H1 (cell line): ENCODE measurements at places on chromosomes 2 and 18. TPM values are rescaled to one million over a fixed set of nuclear protein-coding genes. Genes with fewer than 3 reads are reported as not detected.
A peak's percentile ranks its signal among the peaks of the same experiment; 100 is the strongest.

The CAPN14 gene
- 0.07 and 0.08 TPM in 2 replicates for total RNA-seq

The GALNT14 gene
- total RNA-seq = 10.3 and 13.7 TPM in 2 replicates

The RUFY4 gene
- total RNA-seq = 0.32 TPM in 1 of 2 replicates, not detected in the other

The SERPINB10 gene
- total RNA-seq = not detected in 2 replicates

The VAMP8 gene
- total RNA-seq = 34.4 and 38.1 TPM in 2 replicates

The MYOM1 gene
- 0.32 and 0.78 TPM in 2 replicates for total RNA-seq

DNA sequence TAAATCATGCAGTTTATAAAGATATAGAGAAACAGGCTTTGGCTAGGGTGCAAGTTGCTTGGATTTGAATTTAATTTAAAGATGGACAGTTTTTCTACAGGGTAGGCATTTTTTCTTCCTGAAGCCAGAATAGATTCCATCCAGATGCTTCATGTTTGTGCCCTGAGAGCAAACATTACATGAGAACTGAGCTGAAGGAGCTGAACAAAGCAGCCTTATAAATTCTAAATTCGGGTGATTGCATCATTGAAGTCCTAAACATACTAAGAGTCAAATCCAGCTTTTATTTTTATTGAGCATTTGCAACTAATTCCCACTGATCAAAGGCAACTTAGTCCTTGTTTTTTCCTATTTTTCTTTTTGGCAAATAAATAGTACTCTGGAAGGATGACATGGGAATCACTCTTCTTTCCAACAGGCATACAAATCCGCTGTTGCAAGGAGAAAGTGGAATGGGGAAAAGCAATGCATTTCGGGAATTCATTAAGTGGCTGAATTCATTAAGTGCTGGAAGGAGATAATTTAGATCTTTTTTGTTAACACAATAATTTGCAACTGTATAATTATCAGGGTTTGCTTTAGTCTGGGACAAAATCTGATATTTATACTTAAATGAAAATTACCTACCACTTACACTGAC lies 828.0 kb downstream of the SLC4A3 start:
- H3K4me3 ChIP-seq = no peak overlapping the region
- H3K4me1 ChIP-seq = no peaks in the 10 kb centered on the region
- no peak overlapping the region for H3K27ac ChIP-seq

- H3K27me3 ChIP-seq = no peaks in the 10 kb centered on the region
- H3K4me1 ChIP-seq = peaks cover under 1% of the 10 kb centered on the region
- no peaks in the 10 kb centered on the region for H3K36me3 ChIP-seq
- no peak for DNase-seq
These were observed 25.0 kb upstream of the TMBIM1 start for GRCh38 chr2:218317303-218317630.

GRCh38 chr2:36238106-36238505 lies 117.5 kb upstream of the CRIM1 start:
- no peaks in the 10 kb centered on the region for H3K27me3 ChIP-seq
- H3K4me1 ChIP-seq = no peaks in the 10 kb centered on the region
- DNase-seq = no peak
- no peaks in the 10 kb centered on the region for H3K36me3 ChIP-seq

DNA sequence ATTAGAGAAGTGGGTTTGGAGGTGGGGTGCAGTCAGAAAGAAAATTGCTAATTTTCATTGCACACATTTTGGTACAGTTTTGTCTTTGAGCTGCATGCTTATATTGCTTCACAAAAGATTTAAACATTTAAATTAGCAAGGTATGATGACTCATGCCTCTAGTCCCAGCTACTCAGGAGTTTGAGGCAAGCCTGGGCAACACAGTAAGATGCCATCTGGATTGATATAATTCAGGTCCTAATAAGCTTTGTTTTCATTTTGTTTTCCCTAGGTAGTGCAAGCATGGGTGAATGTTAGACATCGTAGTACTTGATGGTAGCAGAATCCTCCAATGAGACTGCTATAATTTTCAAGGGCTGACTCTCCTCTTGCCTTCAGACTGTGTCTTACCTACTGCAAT lies 396.7 kb upstream of the RGPD4 start:
- H3K4me1 ChIP-seq = no peaks in the 10 kb centered on the region
- no peaks in the 10 kb centered on the region for H3K36me3 ChIP-seq
- H3K27me3 ChIP-seq = no peaks in the 10 kb centered on the region
- H3K27ac ChIP-seq = no peak overlapping the region
- H3K4me3 ChIP-seq = no peak overlapping the region

GRCh38 chr2:168075446-168075845 lies 171.9 kb downstream of the STK39 start:
- no peaks in the 10 kb centered on the region for H3K4me1 ChIP-seq
- no peak for DNase-seq
- H3K36me3 ChIP-seq = no peaks in the 10 kb centered on the region

DNA sequence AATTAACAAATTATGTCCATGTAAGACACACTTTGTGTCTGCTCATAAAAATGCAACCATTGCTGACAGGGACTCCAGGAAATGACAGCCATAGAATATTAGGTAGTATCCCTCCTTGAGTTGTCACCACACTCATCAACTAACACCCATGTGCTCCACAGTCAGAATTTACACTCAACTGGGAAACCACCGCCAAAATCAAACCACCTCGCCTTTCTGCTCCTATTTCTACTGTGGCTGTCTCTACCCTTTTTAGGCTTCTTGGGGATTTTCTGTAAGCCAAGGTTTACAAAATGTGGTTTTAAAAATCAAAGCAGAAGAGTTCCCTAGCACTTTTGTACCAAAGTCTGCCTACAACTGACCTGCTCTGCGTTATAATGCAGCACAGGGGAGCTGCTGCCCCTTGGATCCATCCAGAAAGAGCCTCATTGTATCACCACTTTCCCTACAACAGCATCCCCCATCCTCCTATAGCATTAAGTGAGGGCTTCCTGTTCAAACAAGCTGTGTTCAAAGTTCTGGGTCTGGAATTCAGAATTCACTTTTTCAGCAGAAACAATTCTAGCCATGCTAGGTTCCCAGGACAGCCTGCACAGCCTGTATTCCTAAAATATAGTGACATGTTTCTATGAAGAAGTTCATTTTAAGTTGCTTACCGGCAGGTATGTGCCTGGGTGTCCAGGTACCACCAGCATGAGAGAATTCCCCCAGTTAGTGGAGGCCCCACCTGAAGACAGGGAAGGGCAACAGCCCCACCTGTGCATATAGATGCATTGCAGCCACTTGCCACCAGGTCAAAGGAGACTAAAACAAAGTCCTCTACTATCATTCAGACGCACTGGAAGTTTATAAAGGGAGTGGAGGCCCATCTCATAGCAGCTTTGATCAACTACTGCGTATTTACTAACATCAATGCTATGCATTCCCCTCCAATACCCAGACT lies 104.3 kb downstream of the MYO5B start:
- peaks cover 9% of the 10 kb centered on the region for H3K4me1 ChIP-seq
- DNase-seq = no peak
- no peaks in the 10 kb centered on the region for H3K27me3 ChIP-seq
- H3K27ac ChIP-seq = no peak overlapping the region

GRCh38 chr2:28821295-28821958 lies 10.8 kb downstream of the SPDYA start:
- H3K27me3 ChIP-seq = no peaks in the 10 kb centered on the region
- no peak overlapping the region for H3K4me3 ChIP-seq
- H3K27ac ChIP-seq = no peak overlapping the region
- DNase-seq = peak; percentile 80
- H3K4me1 ChIP-seq = no peaks in the 10 kb centered on the region
- H3K36me3 ChIP-seq = no peaks in the 10 kb centered on the region

DNA sequence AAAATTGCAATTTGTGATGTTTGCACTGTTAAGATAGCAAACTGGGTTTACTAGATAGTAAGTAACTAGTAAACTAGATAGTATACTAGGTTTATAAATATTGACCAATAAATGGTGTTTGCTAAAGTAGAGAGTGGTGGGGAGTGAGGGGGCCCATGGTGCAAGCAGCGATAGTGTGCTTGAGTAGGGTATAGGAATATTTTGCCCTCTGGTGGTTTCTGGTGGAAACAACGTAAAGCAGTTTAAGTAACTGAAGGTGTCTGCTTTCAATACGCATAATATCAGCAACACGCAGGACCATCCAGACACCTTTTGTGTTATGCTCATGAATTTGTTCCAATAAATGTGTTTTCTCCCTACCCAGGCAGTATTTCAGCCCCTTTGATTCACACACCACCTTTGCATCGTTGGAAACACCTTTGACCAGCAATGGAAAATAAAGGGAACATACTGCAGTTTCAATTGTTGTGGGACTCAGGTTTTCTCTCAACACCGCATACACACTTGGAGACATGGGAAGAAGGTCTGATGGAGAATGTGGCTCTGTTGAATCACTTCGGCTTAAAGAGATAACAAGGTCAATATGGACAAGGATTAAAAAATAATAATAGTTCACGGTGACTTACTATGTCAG lies 16.7 kb upstream of the STAT1 start:
- H3K4me3 ChIP-seq = no peak overlapping the region
- peaks cover 3% of the 10 kb centered on the region; the same call in 1 of the 2 replicates for H3K4me1 ChIP-seq
- H3K36me3 ChIP-seq = no peaks in the 10 kb centered on the region
- H3K27ac ChIP-seq = no peak overlapping the region
- DNase-seq = no peak

GRCh38 chr18:4453874-4454536 lies 1.1 kb downstream of the DLGAP1 start:
- no peaks in the 10 kb centered on the region for H3K27me3 ChIP-seq
- no peaks in the 10 kb centered on the region for H3K36me3 ChIP-seq
- peak overlapping the region; percentile 86 for H3K4me3 ChIP-seq
- no peak overlapping the region for H3K27ac ChIP-seq
- no peak for DNase-seq

GRCh38 chr2:216920143-216920876 lies 60.4 kb upstream of the TNP1 start:
- no peaks in the 10 kb centered on the region for H3K4me1 ChIP-seq
- no peak overlapping the region for H3K27ac ChIP-seq
- H3K4me3 ChIP-seq = no peak overlapping the region
- H3K36me3 ChIP-seq = no peaks in the 10 kb centered on the region
- no peak for DNase-seq

GRCh38 chr2:25177211-25177611 lies 8.8 kb upstream of the POMC start:
- no peaks in the 10 kb centered on the region for H3K36me3 ChIP-seq
- peaks cover 4% of the 10 kb centered on the region; the same call in 1 of the 2 replicates for H3K4me1 ChIP-seq
- no peak overlapping the region for H3K27ac ChIP-seq
- H3K27me3 ChIP-seq = no peaks in the 10 kb centered on the region
- no peak overlapping the region for H3K4me3 ChIP-seq
- no peak for DNase-seq

DNA sequence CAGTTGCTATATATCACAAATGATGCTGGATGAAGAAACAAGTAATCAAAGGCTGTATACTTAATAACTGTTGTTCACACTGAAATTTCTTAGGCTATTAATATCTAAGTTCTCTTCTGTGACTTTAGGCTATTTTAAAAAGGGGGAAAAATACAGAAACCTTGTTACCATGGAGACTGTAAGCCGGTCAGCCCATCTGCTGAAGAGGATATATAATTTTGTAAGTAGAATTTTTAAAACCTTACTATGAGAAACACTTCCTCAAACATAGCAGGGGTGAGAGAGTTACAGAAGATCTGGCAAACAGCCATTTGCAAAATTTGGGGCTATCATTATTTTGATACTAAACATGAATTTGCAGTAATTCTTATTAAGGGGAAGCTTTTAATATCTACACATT lies 27.8 kb downstream of the CACNB4 start:
- DNase-seq = no peak
- no peak overlapping the region for H3K27ac ChIP-seq
- H3K4me3 ChIP-seq = no peak overlapping the region
- H3K36me3 ChIP-seq = no peaks in the 10 kb centered on the region
- H3K27me3 ChIP-seq = no peaks in the 10 kb centered on the region

GRCh38 chr2:232455426-232456255 lies at the start of gene ALPI:
ALPI (plus strand) TSS chr2:232456153; CDS start chr2:232456200, 47 bp downstream.
- H3K4me3 ChIP-seq = no peak within 1 kb of the TSS
- no peak for DNase-seq
- no peaks in the 10 kb centered on the region for H3K4me1 ChIP-seq
- H3K27me3 ChIP-seq = no peaks in the 10 kb centered on the region
- no peaks in the 10 kb centered on the region for H3K36me3 ChIP-seq

GRCh38 chr18:8660316-8660715 lies 45.0 kb upstream of the MTCL1 start:
- H3K27me3 ChIP-seq = no peaks in the 10 kb centered on the region
- no peak for DNase-seq
- H3K27ac ChIP-seq = no peak overlapping the region
- no peaks in the 10 kb centered on the region for H3K36me3 ChIP-seq

DNA sequence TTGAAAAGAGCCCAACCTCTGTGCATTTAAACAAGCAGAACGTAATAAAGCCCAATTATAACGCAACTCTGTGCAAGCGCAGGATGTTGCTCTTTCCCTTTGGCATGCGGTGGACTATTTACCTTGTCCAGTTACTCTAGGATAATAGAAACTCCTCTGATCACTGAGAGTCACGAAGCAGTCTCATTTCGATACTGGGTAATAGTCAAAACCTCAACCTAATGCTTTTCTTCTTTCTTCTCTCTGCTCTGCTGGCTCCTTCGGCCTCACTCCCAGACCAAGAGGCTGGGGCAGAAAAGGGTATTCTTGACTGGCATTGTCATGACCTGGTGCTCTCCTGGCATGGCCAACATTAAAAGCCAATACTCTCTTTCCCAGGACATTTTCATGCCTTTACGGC lies 89.7 kb upstream of the GCFC2 start:
- no peak overlapping the region for H3K4me3 ChIP-seq
- no peak overlapping the region for H3K27ac ChIP-seq
- no peaks in the 10 kb centered on the region for H3K36me3 ChIP-seq
- H3K27me3 ChIP-seq = no peaks in the 10 kb centered on the region
- DNase-seq = no peak

GRCh38 chr2:31166925-31167324 lies 28.7 kb upstream of the GALNT14 start:
- H3K36me3 ChIP-seq = no peaks in the 10 kb centered on the region
- DNase-seq = no peak
- no peaks in the 10 kb centered on the region for H3K4me1 ChIP-seq
- no peak overlapping the region for H3K4me3 ChIP-seq

DNA sequence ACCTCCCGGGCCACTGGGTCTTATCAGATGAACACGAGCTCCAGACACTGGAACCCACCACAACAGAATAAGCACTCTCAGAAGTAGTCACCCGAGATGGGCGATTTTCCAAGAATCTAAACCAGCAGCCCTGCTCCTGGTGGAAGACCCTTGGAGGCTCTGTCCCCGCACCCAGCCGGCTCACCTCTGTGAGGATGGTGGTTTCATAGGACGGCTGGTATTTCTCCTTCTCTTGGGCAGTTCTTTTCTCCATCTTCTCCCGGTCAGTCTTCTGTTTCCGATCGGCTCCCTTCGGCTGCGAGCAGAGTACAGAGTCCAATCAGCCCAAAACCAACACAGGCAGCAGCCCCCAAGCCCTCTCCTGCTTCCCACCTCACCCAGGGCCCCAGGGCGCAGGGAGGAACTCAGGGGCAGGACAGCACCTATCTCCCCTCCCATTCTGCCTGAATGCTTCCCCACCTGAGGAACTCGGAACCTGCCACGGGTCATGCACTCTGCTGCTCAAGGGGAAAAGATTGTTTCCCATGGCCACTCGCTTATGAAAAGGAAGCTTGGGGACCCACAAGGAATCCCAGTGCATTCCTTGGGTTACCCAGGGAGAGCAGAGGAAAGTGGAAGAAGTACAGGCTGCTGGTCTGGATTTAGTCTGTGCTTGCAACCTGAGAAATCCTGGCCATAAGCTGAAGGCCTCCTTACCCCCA lies 42.7 kb downstream of the TFCP2L1 start:
- H3K27me3 ChIP-seq = no peaks in the 10 kb centered on the region
- no peaks in the 10 kb centered on the region for H3K4me1 ChIP-seq
- no peak for DNase-seq
- H3K27ac ChIP-seq = no peak overlapping the region
- H3K36me3 ChIP-seq = no peaks in the 10 kb centered on the region

- no peak overlapping the region for H3K27ac ChIP-seq
- H3K4me1 ChIP-seq = no peaks in the 10 kb centered on the region
- no peaks in the 10 kb centered on the region for H3K36me3 ChIP-seq
- H3K27me3 ChIP-seq = no peaks in the 10 kb centered on the region
These were observed 23.5 kb downstream of the TRPM8 start for GRCh38 chr2:233940376-233941276.
